ENCODE measurements at places on chromosomes 6 and 20.

DNA sequence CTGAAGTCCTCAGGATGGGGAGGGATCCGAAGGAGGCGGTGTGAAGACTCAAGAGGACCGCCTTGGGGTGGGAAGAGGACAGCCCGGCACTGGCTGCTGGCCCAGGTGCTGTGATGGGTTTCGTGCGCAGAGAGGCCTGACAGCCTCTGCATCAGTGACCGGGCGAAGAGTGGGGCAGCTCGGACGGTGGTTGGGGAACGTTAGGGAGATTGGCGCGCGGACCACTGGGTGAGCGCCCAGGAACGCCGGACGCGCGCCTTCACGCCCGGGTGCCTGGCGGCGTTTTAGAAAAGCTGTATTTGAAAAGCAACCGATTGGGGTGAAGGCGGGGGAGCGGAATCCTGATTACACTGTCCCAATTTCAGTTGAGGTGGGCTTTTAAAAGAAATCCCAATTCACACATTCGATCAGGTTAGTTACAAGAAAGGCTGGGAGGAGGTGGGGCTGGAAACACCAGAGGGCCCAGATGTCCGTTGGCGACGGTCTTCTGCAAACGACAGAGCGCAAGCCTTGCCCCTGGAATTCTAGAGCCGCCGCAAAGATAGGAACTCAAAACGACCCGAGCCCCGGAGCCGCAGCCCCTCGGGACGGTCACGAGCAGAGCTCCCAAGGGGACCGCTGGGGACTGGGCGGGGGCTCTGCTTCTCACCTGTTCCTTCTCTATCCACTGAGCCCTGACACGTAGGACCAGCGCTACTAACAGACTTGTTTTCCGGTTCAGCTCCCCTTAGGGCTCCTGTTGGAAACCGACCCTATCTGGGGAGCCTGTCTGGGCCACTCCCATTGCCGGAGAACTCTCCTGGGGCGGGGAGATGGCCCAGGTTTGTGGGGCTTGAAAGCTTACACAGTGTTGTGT lies 8.5 kb upstream of the TRIM40 start:
- no peak for DNase-seq

DNA sequence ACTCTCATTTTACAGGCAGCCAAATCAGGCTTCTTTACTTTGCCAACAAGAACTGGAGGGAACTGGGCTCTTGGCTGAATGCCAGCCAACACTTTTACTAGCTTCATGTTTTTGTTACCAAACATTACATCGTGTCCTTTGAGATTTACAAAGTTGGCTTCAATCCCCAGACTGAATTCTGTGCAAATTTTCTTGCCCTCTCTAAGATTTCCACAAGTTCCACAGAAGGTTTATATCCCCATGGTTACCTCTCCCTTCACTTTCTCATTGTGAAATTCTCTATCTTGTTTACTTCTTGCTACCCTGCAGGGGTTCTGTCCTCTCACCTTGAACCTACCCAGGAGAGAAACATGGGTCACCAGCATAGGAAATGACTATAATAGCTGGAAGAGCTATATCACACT lies 37.6 kb upstream of the PLCB1 start:
- no peak for DNase-seq

GRCh38 chr20:4127344-4127743 lies 112.0 kb upstream of the RNF24 start:
- no peak for DNase-seq

DNA sequence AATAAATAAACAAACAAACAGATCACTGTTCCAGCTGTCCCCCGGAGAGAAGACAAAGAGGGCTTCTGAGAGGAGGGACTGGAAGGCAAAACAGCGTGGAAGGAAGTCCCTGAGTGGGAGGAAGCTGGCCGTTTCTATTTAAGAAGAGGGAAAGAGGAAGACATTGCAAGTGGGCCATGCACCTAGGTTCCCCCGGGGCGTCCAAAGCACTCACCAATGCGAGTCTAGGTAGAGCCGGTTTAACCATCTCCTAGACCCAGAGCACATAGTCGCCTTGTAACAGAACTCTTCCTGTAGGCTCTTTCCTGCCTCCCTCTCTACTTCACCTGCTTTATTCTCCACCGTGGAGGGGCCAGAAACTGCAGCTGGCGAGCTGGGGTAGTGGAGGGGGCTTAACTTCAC lies 158.4 kb downstream of the ZDHHC14 start:
- DNase-seq: no peak

DNA sequence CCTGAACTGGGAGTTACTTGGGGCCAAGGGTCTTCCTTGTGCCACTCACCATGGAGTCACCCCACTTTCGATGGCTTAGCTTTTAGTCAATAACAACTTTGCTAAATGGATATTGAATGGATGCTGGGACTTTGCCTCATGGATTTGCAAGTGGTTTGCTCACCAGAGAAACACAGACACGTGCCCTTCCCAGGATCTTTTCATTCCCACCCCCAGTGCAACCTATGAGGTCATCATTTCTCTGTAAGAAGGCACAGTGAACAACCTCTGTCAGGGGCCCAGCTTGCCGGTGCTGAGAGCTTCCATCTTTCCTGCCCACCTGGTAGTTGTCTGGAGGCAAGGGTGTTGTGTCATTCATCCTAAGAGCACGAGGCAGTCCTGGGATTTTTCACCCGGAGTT lies 256.8 kb upstream of the PMEPA1 start:
- DNase-seq: no peak

GRCh38 chr20:45649312-45649863 lies 18.3 kb upstream of the WFDC9 start:
- DNase-seq: no peak

GRCh38 chr20:37042986-37043972 lies 52.5 kb downstream of the RBL1 start:
- DNase-seq: no peak

DNA sequence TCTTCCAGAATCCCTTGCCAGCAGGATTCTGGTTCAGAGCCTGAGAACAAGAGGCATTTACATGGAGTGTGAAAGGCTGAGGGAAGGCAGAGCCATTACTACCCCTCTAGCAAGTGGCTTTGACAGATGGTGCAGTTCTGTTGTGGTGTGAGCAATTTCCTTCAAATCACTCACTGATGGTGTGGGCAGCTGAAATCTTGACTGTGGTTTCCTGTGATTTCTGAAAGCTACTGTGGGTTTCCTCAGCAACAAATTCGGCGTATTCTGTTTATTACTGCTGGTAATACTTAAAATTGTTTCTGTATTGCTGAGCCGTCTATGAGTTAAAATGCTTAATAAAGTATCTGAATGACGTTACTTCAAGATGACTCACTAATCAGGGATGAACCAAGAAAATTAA lies 181.5 kb upstream of the TCF21 start:
- DNase-seq: no peak

GRCh38 chr6:43798688-43799444 lies 28.9 kb downstream of the VEGFA start:
- no peak for DNase-seq

GRCh38 chr6:105646391-105646867 lies 243.5 kb upstream of the PREP start:
- no peak for DNase-seq

- no peak for DNase-seq
Observed at GRCh38 chr6:30761791-30762429, 17.6 kb upstream of the IER3 start.

DNA sequence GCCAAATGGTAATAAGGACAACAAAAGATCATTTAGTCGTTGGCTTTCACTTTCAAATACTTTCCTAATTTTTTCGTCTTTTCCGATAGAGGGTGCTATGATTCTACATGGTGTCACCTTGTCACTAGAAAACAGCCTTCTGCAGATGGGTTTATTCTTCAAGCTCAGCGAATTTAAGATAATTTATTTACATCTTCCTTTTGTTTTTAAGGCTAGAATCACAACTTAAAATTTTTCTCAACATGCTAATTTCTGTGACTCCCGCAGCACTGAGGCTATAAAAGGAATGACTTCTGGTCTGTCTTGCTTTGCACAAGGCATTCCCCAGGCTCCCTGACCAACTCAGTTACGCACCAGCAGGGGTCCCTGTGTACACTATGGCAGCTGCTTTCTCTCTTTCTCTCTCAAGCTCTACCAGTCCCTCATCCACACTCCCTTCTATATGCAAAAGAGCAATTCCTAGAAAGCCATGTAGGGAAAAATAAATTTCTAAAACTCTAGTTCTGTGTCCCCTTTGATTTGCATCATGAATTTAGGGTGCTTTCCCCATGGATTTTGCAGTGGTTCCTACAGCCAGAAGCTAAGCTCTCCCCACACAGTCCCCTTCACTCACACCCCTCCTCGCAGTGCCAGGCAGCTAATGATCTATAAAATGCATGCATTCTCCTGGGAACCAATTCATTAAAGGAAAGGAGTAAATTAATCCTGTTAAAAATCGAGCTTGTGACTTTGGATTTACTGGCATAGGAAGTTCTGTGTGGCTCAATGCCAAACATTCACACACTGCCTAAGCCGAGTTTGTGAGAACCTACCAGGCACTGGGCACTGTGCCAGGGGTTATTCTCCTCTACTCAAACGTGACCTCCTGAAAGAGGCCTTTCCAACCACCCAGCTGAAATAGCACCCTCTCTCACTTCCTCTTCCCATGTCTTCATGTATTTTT lies 74.5 kb downstream of the DCDC2 start:
- no peak for DNase-seq

- DNase-seq: no peak
Observed at GRCh38 chr6:139659196-139659595, 284.7 kb upstream of the CITED2 start.

DNA sequence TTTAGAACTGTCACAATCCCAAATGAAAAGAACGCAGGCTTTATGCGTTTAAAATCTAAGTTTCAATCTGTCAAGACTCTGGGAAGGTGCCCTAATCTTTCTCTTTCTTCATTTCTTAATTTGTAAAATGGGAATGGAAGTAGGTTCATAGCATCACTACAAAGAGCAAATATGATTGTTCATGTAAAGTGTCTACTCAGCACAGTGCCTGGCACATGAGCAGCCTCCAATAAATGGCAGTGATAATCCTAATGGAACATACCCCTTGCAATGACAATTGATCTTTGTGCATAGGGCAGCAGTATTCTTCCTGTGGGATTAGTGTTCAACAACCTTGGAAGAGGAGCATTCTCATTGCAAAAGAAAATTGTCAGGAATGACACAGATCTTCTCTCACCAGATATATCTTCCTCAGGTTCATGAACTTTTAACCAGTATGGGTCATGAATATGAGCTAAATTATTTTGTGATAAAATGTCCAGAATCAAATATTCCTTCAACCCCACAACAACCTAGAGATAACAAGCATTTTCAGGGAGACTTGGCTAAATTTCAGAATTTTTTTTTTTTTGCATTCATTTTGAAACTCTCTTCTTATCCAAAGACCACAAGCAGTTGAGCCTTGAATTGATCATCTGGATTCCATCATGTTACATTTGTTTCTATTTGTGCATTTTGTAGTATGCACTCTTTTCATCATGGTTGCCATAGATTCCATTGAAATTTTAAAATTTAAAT lies 149.1 kb downstream of the TBX18 start:
- DNase-seq: no peak

GRCh38 chr6:7975764-7976146 lies 65.2 kb upstream of the TXNDC5 start:
- no peak for DNase-seq

DNA sequence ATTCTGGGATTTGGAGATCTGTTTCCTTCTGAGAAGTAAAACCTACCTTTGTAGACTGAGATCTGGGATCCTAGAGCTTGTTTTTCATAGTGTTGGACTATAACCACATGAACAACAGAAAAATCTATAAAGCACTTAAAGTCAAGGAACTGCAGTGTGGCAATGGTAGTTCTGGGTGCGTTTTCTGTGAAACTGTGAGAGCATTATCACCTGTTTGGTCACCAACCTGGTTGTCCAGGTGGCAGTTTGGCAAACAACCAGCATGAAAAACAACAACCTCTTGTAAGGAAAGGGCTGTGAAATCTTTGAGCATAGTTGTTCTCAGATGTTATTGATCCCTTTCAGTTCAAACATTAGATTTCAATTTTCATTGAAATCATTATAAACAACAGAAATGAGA lies 215.8 kb upstream of the CITED2 start:
- DNase-seq: no peak

DNA sequence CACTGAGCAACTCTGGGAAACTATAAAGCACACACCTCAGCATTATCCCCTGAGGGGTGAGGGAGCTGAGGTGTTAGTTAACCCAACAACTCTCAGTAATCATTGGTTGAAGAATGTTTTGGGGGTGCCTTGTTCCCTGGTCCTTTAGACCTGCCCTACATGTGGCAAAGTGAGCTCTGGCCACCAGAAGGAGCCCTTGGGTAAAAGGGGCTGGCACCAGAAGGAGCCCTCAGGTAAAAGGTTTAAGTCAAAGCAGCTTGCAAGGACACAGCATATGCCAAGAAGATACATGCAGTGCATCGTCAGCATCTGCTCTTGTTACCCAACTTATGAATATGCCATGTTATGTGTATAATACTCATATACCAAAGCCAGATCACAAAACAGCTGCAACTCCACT lies 1081.7 kb downstream of the KIF16B start:
- no peak for DNase-seq

DNA sequence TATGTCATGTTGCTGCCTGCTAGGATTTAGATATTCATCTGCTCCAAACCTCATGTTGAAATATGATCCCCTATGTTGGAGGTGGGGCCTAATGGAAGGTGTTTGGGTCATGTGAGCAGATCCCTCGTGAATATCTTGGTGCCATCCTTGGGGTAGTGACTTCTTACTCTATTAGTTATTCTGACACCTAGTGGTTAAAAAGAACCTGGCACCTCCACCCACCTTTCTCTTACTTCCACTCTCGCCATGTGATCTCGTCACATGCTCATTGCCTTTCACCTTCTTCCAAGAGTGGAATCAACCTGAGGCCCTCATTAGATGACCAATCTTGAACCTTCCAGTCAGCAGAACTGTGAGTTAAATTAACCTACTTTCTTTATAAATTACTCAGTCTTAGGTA lies 549.4 kb upstream of the SYNCRIP start:
- no peak for DNase-seq

- no peak for DNase-seq
Observed at GRCh38 chr6:28675600-28675999, 149.9 kb downstream of the GPX5 start.

All from stimulated activated CD8-positive, alpha-beta memory T cell treated with anti-CD3 and anti-CD28 coated beads, Interleukin-15, amount 100 ng/mL, for 24 hours (primary cell).